ENCODE measurements at places on chromosomes 2 and 18. TPM values are rescaled to one million over a fixed set of nuclear protein-coding genes. Genes with fewer than 3 reads are reported as not detected.

- H3K36me3 ChIP-seq = no peaks in the 10 kb centered on the region
- H3K4me1 ChIP-seq = no peaks in the 10 kb centered on the region
- no peaks in the 10 kb centered on the region for H3K27me3 ChIP-seq
- H3K4me3 ChIP-seq = no peak overlapping the region
These were observed 176.7 kb downstream of the IKZF2 start for GRCh38 chr2:212974692-212975091.

Gene PRSS56
- total RNA-seq = not detected

DNA sequence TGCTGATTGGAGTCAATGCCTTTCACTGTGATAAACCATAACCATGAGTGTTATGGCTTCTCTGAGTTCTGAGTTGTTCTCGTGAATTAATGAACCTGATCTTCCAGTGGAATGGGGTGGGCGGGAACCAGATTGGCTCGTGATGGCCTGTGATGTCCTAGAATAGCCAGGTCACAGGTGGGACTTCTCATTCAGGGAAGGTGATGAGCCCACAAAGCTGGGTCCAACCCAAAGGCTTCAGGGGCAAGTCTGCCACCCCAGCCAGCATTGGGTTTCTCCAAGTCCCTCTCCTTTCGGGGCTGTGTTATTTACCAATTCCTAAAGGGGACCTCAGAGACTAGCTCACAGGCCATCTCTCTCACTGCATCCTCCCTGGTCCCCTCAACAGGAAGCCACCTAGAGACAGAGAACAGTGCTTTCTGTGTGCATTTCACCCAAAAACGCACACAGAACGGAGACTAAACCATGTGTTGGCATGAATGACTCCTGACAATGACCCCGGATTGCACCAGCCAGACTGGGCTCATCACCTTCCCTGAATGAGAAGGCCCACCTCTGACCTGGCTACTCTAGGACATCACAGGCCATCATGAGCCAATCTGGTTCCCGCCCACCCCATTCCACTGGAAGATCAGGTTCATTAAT lies 85.5 kb downstream of the MALT1 start:
- H3K4me3 ChIP-seq = no peak overlapping the region
- H3K4me1 ChIP-seq = peaks cover under 1% of the 10 kb centered on the region
- no peaks in the 10 kb centered on the region for H3K36me3 ChIP-seq

DNA sequence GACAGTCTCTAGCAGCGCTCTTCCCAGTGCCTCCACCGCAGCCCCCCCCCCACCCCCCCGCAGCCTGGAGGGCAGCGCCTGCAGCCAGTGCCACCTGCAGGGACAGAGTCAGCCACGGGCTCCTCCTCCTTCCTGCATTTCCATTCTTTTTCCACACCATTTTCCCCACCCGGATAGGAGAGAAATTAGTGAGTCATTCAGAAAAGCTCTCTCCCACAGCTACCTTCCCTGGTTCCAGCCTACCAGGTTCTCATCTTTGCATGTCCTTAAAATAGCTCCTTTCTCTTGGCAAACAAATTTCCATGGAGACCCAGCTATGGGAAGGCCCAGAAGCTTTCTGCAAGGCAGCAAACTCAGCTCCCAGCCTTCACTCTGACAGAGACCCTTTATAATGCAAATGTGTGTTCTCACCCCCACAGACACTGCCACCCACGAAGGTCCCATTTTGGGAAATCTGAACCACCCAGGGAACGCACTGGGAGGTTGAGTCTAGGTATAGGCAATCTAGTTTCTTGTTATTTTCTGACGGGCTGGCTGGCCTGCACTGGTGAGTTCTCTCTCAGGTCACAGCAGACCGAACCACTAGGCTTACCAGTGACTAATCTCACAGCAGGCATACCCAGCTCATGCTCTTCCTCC lies 41.8 kb upstream of the ATG16L1 start:
- H3K36me3 ChIP-seq = no peaks in the 10 kb centered on the region
- H3K27me3 ChIP-seq = no peaks in the 10 kb centered on the region
- H3K4me1 ChIP-seq = no peaks in the 10 kb centered on the region
- H3K4me3 ChIP-seq = no peak overlapping the region
- H3K27ac ChIP-seq = no peak overlapping the region
- no peak for DNase-seq

Gene FTCDNL1
- total RNA-seq = 2.6 TPM

DNA sequence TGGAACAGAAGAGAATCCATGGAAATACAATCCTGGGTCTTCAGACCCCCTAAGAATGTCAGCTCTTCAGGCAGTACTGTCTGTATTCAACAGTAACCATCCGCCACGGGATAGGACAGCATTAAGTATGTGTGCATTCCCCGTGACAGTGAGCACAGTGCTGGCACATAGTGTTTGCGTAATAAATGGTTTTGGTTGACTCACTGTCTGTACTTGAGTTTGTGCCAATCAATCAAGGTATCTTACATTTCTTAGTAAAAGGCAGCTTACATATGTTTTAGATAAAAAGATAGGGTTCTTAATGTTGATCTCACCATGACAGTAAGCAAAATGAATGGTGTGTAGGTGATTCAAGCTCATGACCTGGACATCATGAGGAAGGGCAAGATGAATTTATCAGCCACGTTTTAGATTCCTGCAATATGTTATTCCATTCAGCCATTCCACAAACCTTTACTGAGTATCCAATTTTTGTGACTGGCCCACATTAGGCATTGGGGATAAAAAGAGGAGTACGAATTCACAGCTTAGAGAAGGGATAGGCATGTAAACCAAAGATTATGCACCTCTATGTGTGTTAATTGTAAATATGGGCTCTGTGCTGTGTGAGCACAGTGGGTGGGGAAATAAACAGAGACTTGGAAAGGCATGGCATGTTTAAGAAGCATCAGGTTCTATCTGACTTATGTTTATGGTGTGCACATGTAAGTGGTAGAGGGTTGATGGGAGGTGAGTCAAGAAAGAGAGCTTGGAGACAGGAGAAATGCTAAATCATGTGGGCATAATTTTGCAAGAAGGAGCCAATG lies 258.8 kb downstream of the SLC8A1 start:
- no peak for DNase-seq
- no peaks in the 10 kb centered on the region for H3K36me3 ChIP-seq
- H3K27ac ChIP-seq = no peak overlapping the region
- no peak overlapping the region for H3K4me3 ChIP-seq
- no peaks in the 10 kb centered on the region for H3K27me3 ChIP-seq

DNA sequence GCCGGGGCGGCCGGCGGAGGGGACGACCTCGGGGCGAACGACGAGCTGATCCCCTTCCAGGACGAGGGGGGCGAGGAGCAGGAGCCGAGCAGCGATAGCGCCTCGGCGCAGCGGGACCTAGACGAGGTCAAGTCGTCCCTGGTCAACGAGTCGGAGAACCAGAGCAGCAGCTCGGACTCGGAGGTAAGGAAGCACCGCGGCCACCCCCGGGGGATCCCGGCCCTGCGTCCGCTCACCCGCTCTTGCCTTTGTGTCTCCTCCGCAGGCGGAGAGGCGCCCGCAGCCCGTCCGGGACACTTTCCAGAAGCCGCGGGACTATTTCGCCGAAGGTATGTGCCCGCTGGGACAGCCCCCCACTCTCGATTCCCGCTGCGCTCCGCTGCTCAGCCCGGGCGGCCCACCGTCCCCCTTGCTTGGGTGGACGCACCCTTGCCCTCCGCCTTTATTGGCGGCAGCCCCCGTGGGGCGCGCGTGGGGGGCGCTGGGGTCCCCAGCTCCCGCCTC lies 611 bp downstream of the TCF7L1 start:
- peaks cover 15% of the 10 kb centered on the region for H3K4me1 ChIP-seq
- peak; percentile 42 for DNase-seq
- H3K27ac ChIP-seq = peak overlapping the region; percentile 14
- H3K36me3 ChIP-seq = no peaks in the 10 kb centered on the region

DNA sequence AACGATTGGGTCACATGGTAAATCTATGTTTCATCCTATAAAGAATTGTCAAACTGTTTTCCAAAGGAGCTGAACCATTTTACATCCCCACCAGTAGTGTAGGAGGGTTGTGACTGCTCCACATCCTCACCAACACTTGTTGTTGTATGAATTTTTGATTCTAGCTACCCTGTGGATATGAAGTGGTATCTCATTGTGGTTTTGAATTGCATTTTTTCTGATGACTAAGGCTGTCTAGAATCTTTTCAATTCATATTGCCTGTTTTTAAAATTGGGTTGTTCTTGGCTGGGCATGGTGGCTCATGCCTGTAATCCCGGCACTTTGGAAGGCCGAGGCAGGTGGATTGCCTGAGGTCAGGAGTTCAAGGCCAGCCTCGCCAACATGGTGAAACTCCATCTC lies 44.5 kb downstream of the TXNL1 start:
- no peaks in the 10 kb centered on the region for H3K27me3 ChIP-seq
- DNase-seq = no peak
- no peak overlapping the region for H3K4me3 ChIP-seq
- H3K27ac ChIP-seq = no peak overlapping the region
- no peaks in the 10 kb centered on the region for H3K4me1 ChIP-seq

DNA sequence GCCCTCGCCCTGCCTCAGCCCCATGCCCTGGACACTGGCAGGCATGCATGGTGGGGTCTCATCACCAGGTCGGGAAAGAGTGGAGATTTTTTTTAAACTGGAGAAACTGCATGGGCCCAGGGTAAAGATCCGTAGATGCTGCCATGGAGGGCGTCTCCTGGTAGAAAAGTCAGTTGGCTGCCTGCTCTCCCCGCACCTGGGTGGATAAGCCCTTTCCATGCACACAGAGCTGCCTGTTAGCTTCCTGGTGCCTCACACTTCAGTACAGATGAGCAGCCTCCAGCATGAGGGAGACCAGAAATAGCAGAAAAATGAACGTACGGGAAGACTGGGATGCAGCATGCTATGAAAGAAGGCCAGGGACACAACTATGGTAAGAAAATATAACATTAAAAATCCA lies 92.0 kb downstream of the ASAP2 start:
- DNase-seq = no peak
- H3K27me3 ChIP-seq = no peaks in the 10 kb centered on the region
- no peak overlapping the region for H3K4me3 ChIP-seq
- H3K36me3 ChIP-seq = no peaks in the 10 kb centered on the region
- H3K27ac ChIP-seq = no peak overlapping the region

Gene RBKS
- total RNA-seq = 1.0 TPM

Gene LHCGR
- total RNA-seq = not detected

Gene LRATD1
- 5.7 TPM for total RNA-seq

Gene CDK15
- 0.52 TPM for total RNA-seq

Gene GPR35
- total RNA-seq = 3.4 TPM

DNA sequence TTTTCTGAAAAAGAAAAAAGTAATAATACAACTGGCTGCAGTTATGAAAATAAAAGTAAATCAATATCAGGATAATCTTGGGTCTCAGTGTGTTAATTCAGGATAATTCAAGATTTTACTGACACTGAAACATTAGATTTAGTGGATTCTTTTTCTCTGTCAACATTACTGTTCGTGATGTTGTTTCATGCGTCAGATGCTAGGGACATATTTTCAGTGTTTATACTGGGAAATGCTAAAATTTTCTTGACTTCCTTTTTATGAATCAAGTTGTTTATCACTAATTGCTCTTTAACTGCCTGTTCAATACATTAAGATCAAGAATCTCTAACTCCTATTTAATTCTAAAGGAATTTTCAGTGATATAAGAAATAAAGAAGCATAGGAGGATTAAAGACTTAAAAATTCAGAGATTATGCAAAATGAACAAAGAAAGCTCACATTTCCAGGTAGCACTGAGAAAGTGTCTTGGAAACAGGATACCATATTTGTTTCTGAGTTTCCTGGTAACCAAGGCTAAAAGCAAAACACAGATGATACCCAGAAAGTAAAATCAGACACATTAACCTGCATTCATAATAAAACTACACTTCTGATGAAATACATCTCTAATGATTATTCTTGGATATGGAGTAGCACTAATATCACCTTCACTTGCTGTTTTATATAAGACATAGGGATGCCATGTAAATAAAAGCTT lies 174.0 kb downstream of the ARL4C start:
- H3K4me1 ChIP-seq = no peaks in the 10 kb centered on the region
- no peak for DNase-seq

GRCh38 chr18:58813105-58813504 lies 51.6 kb upstream of the ZNF532 start:
- no peaks in the 10 kb centered on the region for H3K27me3 ChIP-seq
- no peaks in the 10 kb centered on the region for H3K4me1 ChIP-seq
- no peak overlapping the region for H3K27ac ChIP-seq
- no peak overlapping the region for H3K4me3 ChIP-seq

DNA sequence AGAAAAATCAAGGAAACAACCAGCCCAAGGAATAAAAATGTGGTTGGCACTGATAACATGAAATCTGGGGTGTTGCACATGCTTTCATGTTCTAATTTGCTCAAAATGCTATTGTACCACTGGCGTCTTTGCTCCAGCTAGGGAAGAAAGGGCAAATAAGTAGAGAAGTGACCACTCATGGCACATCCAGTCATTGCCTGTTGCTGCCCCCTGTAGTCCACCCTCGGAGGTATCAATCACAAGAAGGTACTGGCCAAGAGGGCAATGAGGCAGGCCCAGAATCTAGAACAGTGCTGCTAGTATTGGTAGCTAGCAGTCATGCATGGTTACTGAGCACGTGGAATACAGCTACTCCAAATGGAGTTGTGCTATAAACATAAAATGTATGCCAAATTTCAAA lies 213.4 kb downstream of the CDCA7 start:
- no peak for DNase-seq
- H3K4me1 ChIP-seq = peaks cover 21% of the 10 kb centered on the region
- H3K36me3 ChIP-seq = no peaks in the 10 kb centered on the region
- H3K27ac ChIP-seq = no peak overlapping the region
- no peak overlapping the region for H3K4me3 ChIP-seq

DNA sequence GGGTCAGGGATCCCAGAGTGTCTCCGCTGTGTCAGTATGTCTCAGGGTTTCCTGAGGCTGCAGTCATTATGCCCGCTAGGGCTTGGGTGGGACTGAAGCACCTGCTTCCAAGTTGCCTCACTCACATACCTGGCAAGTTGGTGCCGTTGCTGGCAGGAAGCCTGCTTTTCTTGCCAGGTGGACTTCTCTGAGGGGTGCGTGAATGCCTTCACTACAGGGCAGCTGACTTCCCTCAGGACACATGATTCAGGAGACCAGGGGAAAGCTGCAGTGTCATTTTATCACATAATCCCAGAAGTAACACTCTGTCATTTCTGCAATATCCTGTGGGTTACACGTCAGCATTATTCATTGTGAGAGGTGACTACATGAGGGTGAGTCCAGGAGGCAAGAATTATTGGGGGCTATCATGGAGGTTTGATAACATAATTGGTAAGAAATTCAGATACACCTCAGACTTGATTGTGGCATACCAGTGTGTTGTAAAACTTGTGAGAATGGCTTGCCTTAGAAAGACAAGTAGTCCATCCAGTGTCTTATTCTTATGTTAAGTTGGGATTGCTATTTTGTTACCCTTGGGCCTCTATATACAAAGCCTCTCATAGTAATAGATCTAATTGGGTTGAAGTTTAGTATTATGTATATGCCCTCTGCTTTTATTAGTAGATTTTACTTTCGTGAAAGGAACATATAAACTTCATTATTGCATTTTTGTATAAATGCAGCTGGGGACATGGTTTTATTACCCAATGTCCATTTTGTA lies 44.1 kb downstream of the NEDD4L start:
- no peaks in the 10 kb centered on the region for H3K36me3 ChIP-seq
- H3K27me3 ChIP-seq = no peaks in the 10 kb centered on the region
- H3K4me1 ChIP-seq = peaks cover 78% of the 10 kb centered on the region
- H3K27ac ChIP-seq = peak overlapping the region; percentile 86
